ENCODE measurements at places on chromosomes 1 and 21. TPM values are rescaled to one million over a fixed set of nuclear protein-coding genes. Genes with fewer than 3 reads are reported as not detected.

DNA sequence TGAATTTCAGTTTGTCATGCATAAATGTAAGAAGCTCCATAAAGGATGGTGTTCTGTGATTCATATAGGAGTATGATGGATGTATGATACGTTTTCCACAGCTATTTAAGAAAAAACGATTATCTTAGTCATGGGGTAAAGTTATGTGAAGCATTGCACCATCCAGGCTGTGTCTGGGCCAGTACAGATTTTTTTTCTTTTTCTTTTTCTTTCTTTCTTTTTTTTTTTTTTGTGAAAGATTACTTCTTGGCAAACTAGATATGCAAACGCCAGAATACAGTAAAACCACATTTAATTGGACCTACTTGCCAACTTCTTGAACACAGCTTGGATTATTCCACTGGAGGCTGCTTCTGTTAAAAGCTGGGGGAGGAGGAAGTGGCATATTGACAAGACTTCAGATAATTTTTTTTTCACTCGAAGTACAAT lies 14.9 kb downstream of the ZBTB18 start:
- no peak overlapping the region for H3K4me3 ChIP-seq
- no peaks in the 10 kb centered on the region for H3K27me3 ChIP-seq

FAM72A gene
- 1.2 TPM for total RNA-seq

GRCh38 chr1:212698467-212699103 lies 1.1 kb downstream of the BATF3 start:
- H3K27me3 ChIP-seq, result no peaks in the 10 kb centered on the region
- peaks cover 34% of the 10 kb centered on the region for H3K4me1 ChIP-seq
- no peak overlapping the region for H3K27ac ChIP-seq
- no peak for DNase-seq

DNA sequence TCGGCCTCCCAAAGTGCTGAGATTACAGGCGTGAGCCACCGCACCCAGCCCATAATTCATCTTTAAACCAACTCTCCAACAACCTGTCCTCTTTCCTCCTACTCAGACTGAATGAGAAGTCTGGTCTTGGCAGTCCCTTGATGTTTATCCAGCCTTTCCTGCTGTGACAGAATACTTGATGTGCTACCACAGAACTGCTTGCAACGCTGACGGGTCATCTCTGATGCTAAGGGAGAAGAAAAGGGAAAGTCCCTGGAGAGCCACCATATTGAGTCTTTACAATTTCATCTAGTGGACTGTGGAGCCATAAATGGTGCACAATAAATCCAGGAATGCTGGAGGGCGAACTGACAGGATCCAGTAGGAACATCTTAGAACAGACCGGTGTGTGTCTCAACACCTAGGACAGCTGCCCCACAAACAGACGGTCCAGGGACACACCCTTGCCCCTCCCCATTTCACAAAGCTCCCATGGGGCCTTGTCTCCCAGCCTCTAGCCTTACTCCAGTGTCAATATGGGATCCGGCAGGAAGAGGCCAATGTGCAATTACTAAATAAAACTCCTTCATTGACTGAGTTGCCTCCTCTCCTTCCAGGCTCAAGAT lies 30.7 kb downstream of the JAK1 start:
- no peak overlapping the region for H3K4me3 ChIP-seq
- peaks cover 7% of the 10 kb centered on the region for H3K36me3 ChIP-seq
- no peaks in the 10 kb centered on the region for H3K27me3 ChIP-seq
- no peak for DNase-seq
- no peak overlapping the region for H3K27ac ChIP-seq

PADI4 gene
- 0.75 TPM for total RNA-seq

DNA sequence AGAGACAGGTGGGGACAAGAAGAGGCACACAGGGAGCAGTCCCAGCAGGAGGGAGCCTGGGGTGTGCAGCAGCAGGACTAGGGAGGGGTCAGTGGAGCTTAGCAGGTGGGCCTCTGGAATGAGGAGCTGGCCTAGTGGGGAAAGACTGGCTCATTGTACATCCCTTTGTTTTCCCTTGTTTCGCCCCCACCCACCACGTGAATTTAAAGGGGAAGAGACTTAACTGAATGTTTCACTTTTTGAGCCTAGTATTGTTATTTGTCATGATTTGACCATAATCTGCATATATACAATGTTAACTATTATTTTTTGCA lies 181.7 kb downstream of the DHRS3 start:
- peak overlapping the region; percentile 37 for H3K27ac ChIP-seq
- H3K4me1 ChIP-seq, result peaks cover 68% of the 10 kb centered on the region
- H3K27me3 ChIP-seq, result no peaks in the 10 kb centered on the region
- H3K36me3 ChIP-seq, result peaks cover 3% of the 10 kb centered on the region
- DNase-seq, result no peak
- no peak overlapping the region for H3K4me3 ChIP-seq

- H3K27ac ChIP-seq, result no peak overlapping the region
- no peaks in the 10 kb centered on the region for H3K36me3 ChIP-seq
- H3K4me3 ChIP-seq, result no peak overlapping the region
- H3K4me1 ChIP-seq, result no peaks in the 10 kb centered on the region
These were observed 78.9 kb downstream of the UBE2U start for GRCh38 chr1:64282351-64282750.

Measured in CD4-positive, alpha-beta T cell (primary cell).